Glutamatergic neuron (in vitro differentiated cells): ENCODE measurements at places on chromosomes 7 and 10.
A peak's percentile ranks its signal among the peaks of the same experiment; 100 is the strongest.

DNA sequence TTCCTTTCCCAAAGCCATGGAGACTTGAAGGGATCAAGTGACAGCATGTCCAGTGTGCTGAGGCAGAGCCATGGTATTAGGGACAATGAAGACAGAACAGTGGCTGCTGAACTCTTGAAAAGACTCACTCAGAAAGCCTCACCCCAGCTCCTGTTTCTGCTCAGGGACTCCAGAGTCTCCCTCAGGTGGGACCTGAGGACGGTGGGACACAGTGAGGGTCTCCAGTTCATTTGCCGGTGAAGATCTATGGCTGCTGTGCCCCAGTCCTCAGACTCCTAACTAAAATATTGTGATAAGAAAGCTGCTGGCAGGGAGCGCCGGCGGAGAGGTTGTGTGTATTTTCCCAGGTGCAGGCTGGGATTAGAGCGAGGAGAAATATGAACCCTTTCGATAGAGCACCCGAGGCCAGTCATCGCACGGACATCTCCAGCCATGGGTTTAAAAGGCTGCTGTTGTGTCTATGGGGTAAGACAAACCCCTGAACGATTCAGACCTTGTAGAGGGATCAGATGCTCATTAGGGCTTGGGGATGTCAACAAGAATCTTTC is 57.2 kb downstream of the C7orf25 start:
- no peak for DNase-seq

DNA sequence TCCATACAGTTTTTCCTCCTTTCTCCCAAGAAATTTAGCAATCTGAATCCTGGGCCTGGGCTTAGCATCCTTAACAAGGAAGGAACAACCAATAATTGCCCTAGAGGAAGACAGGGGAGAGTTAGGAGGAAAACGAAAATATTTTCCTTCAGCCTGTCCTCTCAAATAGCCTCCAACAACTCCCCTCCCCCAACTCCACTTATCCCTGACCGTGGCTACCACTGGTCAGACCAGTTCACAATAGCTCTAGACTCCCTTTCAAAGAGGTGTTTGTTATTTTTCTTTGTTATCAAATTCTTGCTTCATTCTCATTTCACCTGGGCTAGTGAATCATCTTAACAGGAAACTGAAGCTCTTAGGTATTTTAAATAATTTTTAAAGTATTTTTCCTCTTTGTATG is 114.1 kb downstream of the CPED1 start:
- no peak for DNase-seq

DNA sequence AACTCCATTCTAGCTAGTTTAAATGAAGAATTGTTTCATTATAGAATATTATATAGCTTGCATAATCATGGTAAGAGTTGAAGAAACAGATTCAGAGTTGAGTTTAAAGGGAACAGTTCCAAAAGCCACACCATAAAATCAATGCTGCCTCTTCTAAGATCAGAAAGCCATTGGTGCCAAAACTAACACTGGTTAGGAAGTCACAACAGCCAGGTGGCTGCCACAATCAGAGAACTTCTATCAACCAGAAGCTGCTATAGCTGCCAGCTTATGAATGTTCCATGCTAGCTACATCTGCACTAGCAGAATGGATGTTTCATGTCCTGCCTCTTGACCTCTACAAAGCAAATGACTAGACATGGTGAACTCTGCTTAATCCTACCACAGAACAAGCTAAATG is 583.1 kb upstream of the LRRN3 start:
- no peak for DNase-seq

DNA sequence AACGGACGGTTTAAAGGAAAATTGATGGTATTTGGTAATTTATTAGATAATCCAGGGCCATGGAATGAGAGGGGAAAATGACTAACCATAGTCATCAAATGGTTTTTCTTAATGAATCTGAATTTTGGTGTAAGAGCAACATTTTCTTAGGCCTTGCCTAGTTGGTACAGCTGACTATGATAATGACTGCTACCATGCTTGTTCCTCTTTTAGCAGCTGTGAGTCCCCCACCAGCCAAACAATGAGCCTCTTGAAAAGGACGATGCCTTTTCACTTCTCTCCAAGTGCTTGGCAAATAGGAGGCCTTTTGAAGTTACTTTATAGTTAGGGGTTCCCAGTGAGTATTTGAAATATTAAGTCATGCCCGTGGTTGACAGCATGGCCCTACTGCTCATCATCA is 53.0 kb downstream of the TRUB1 start:
- DNase-seq = no peak

GRCh38 chr7:23618241-23618640 is 21.1 kb downstream of the CCDC126 start:
- DNase-seq = no peak

- peak; percentile 20 for DNase-seq
These were observed 3.3 kb downstream of the AHR start for GRCh38 chr7:17301471-17302456.

GRCh38 chr7:123355576-123356190 is 155.9 kb upstream of the SLC13A1 start:
- DNase-seq = no peak

GRCh38 chr10:76001019-76001418 is 569.6 kb downstream of the LRMDA start:
- DNase-seq = no peak

DNA sequence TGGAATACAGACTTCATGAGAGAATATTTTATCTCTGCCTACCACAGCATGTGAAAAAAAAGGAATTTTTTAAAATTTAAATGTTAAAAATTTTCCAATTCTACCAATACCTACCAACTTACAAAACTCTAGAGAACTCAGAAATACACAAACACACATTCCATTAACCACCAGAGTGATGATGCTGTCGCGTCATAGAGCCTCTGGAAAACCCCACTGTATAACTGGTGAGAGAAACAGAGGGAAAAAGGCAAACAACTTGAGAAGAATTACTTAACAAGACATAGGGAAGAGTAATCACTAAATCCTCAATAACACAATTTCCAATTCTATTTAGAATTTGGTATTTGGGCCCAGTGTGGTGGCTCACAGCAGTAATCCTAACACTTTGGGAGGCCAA is 6.2 kb upstream of the SPOCK2 start:
- no peak for DNase-seq

GRCh38 chr7:30559611-30560010 is 35.1 kb upstream of the GARS1 start:
- no peak for DNase-seq

GRCh38 chr10:116909307-116909706 is 60.0 kb downstream of the ENO4 start:
- DNase-seq = no peak

DNA sequence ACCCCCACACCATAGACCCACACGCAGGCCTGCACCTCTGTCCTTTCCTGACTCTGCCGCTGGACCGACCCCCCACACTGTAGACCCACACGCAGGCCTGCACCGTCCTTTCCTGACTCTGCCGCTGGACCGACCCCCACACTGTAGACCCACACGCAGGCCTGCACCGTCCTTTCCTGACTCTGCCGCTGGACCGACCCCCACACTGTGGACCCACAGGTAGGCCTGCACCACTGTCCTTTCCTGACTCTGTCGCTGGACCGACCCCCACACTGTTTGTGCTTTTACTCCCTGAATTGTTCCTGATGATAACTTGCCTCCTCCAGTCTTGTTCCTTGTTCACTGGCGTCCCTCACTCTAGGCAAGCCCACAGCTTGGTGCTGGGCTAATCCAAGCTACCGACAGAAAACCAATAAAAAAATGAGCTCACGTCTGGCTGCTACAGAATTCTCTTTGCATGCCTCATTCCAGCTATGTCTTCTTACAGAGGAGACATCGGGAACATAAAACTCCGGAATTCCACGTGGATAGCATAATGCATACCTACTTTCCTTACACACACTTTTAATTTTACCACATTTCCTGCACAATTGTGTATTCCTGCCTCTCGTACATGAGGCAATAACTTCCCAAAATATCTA is 494.3 kb downstream of the PTPRN2 start:
- DNase-seq = no peak

GRCh38 chr10:12321641-12322040 is 27.7 kb upstream of the CAMK1D start:
- no peak for DNase-seq

DNA sequence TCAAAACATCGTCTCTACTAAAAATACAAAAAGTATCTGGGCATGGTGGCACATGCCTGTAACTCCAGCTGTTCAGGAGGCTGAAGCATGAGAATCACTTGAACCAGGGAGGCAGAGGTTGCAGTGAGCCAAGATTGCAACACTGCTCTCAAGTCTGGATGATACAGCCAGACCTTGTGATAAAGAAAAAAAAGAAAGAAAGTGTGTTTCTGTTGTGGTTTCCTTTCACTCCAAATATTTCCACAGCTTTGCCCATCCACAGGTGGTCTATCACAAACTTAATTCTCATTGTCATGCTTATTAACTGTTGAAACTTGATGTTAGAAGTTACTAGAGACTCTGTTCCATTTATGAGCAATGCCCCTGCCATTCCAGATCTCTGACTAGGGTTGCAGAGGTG is 316.0 kb upstream of the SEMA3C start:
- DNase-seq = no peak

GRCh38 chr7:151512353-151512752 is 7.3 kb downstream of the RHEB start:
- no peak for DNase-seq

- no peak for DNase-seq
These were observed 340.3 kb downstream of the CXCL12 start for GRCh38 chr10:44044549-44044948.

DNA sequence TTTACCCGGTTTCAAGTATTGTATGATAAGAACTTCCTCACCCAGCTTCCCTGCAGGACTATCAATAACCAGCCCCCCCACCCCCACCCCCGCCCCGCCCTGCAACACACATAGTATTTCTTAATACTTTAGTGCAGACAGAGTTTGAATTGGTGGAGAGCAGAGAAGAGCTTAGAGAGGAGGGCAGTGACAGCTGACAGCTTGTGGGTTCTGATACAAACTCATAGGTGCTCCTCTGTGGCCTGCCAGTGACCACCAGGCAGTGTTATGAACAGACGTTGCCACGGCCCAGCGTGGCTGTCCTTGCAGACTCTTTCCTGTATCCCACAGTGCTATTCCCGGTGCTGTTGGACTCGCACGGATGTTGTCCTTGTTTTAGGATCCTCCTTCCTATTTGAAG is 186.9 kb upstream of the ADO start:
- DNase-seq = no peak

DNA sequence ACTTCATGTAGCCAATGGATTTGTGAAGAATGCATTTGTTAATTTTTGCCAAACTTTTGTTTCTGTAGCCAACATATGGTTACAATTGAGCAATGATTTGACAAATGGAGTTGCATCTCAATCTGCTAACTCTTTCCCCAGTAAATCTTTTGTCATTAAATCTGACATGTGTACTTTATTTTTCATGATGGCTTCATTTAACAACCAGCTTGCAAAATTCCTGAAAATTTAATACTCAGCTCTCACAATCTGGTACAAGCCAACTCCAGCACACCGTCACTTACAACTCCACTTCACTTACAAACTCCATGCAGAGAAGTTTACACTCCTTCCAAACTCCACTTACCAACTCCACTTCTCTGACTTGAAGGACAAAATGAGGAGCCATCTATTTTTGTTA is 26.5 kb upstream of the HIBADH start:
- no peak for DNase-seq

DNA sequence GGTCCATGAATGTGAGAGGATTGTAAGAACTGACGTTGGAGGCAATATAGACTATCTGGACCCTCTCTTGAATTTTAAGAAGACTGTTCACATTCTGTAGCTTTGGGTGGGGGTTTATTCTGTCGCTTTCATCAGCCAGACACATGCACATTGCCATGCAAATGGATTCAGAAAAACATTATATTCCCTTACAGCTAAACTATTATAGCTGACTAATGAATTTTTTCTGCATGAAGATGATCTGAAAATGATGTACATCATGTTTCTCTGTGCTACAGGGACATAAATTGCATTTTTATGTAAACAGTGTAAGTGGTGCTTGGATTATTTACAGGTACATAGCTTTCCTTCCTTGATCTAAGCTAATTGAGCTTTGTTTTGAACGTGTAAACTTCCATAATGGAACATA is 1.5 kb downstream of the MET start:
- DNase-seq = no peak

- peak; percentile 8 for DNase-seq
These were observed 30.4 kb upstream of the RET start for GRCh38 chr10:43046288-43046991.
